ENCODE measurements at places on chromosomes 4 and X. TPM values are rescaled to one million over a fixed set of nuclear protein-coding genes. Genes with fewer than 3 reads are reported as not detected.

The DDX53 gene
- total RNA-seq: not detected

The IL1RAPL1 gene
- 0.17 TPM for total RNA-seq

The CSN1S1 gene
- total RNA-seq: not detected

The ARHGAP36 gene
- total RNA-seq: not detected

The EIF2S3 gene
- total RNA-seq: 109 TPM

The AMBN gene
- not detected for total RNA-seq

The SYN1 gene
- total RNA-seq: not detected

The BMX gene
- 0.71 TPM for total RNA-seq

DNA sequence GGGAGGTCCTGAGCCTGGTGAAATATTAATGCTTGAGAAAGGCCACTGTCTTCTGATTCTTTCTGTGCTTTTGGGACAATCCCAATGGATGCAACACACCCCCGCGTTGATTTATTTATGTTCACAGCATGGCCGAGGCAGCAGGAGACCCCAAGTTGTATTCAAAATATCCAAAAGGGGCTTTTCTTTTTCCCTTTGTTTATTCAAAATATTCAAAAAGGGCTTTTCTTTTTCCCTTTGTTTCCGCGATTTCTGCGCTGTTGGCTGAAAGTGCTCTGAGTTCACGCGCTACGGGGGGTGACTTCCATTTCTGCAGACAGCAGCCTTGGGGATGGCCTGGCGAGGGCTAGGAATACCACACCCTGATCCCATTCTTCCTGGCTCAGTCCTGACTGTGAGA, 59.5 kb upstream of the PPP2R3B start:
- DNase-seq: no peak

DNA sequence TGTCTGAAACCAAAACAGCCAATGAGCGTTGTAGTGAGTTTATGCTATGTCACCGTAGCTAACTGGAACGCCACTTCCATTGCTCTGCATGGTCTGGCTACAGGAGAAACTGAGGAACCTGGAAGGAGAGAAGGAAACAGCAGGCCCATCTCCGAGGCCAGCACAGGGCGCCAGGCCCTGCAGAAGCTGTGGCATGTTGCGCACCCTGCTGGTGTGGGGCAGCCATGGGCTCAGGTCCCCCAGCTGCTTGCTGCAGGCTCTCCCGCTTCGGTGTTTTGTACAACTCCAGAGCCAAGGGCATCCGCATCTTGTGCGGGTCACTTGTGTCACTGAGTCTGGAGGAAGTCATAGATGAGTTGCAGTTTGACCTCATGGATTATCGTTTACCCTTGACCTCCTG, 89.2 kb downstream of the AFAP1 start:
- no peak for DNase-seq

DNA sequence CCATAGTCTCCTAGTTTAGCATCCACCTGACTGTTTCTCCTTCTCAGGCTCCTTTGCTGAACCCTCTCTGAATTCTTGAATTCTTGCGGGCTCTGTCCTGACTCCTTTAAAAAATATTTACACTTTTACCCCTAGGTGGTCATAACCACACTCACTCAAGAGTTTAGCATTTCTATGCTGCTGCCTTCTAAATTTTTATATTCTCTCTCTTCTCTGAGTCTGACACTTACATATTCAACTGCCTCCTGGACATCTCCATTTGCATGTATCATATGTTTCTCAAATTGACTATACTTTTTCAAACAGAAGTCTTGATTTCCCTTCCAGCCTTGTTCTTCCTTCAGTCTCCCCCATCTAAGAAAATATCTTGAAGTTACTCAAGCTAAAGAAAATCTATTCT, 31.6 kb downstream of the ARL9 start:
- DNase-seq: no peak

GRCh38 chrX:19332983-19333382, 10.7 kb upstream of the PDHA1 start:
- DNase-seq: no peak

DNA sequence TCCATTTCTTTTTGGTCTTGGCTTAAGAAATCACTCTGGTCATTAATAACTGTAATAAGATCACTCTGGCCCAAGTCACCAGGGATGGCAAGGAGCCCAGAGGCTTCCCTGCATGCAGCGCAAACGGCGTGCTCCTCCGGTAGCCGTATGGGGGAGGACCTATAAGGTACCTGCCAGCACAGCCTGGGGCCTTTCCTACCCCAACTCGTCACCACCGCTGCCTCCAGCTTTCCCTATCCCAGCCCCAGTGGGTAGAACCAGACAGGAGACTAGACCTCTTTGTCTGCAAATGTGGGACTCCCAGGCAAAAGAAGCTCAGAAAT, 25.9 kb downstream of the HAND2 start:
- no peak for DNase-seq

- DNase-seq: peak; percentile 88
Observed at GRCh38 chrX:66638591-66639500, at the start of gene EDA2R. EDA2R (minus strand) TSS chrX:66639078; CDS start chrX:66616020, 23,058 bp downstream.

DNA sequence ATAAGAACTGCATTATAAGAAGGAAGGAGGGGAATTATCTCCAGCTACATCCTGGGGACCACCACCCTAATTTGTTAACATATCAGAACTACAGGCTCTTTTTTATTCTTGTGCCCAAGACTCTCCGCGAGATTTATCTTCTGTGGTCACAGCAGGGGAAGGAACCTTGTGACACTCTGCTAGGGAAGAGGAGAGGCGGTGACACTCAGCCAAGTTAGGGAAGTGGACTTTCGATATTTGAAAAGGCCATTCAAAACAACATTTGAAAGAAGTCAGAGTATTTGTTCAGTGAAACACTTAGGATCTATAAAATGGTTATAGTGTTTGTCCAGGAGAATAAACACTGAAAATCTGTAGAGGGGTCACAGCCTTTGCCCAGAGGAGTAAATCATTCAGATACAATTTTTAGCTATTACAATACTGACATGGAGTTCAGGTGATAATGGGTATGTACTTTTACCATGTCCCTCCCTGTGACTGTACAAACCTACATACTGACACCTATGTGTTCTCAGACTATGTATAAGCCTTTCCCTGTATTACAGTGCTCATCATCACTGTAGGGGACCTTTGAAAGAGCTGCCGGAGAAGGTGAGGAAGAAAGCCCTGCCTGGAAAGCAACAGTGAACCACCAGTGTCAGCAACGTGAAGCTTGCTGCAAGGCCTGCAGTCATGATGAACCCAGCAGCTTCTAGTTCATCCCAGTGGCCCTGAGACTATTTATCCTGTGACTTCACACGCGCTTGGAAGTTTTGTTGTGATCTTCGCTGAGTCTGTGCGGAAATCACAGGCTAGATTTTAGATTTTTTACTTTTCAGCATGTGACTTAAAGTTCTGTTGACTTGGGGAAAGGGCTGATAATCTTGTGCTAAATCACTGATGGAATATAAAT, 8.5 kb upstream of the PTTG2 start:
- DNase-seq: no peak

DNA sequence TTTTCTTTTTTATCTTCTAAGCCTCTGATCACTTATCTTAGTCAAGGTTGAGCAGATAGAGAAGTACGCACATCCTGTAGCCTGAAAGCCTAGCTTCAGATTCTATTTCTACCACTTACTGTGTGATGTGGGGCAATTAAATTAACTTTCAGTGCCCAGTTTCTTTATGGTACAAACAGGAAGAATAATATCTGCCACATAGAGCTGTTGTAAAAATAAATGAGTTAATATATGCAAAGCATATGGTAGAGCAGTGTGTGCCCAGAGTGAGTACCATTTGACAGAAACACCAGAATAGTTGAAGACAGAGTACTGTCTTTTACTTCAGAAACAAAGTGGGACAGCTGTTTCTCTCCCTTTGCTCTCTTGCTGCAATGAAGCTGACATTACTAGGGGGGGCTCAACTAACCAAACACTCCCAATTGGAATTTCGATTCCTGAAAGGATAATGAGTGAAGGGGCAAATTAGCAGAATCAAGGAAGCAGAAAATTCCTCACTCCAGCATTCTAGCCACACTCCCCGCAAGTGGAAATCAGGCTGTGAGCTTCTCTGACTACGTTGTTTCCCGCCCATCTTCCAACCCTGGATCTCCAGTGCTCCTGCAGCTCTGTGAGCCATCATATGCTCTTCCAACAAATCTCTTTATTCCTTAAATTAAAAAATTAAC, 80.4 kb downstream of the MAPK10 start:
- DNase-seq: no peak

GRCh38 chr4:17578482-17578891, 1.5 kb downstream of the LAP3 start:
- no peak for DNase-seq

- no peak for DNase-seq
Observed at GRCh38 chr4:48112017-48112667, 21.9 kb downstream of the TXK start.

GRCh38 chrX:13733506-13733905, 914 bp downstream of the TRAPPC2 start:
- no peak for DNase-seq

GRCh38 chrX:72102760-72103159, 29.0 kb downstream of the RTL5 start:
- peak; percentile 12 for DNase-seq

DNA sequence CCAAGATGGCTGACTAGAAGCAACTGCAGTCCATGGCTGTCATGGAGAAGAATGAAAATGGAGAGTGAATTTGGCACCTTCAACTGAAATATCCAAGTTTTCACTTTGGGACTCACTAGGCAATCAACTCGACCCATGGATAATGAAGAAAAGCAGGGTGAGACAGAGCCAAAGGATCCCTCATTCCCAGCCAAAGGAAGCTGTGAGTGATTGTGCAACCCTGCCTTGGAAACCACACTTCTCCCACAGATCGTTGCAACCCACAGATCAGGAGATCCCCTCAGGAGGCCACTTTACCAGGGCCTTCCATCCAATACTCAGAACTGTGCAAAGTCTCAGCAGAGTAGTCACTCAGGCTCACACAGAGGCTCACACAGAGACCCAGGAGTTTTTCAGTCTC, 4.5 kb downstream of the CFAP299 start:
- DNase-seq: no peak

- DNase-seq: no peak
Observed at GRCh38 chr4:114036426-114036825, 57.0 kb upstream of the ARSJ start.

GRCh38 chrX:67961516-67961915, 417.7 kb downstream of the AR start:
- DNase-seq: no peak

Measured in Caki2 (cell line).